Fibroblast of skin of left quadriceps (primary cell): ENCODE measurements at places on chromosomes 1 and 21.

GRCh38 chr1:236489710-236490377 is 33.9 kb upstream of the LGALS8 start:
- no peak for DNase-seq

DNA sequence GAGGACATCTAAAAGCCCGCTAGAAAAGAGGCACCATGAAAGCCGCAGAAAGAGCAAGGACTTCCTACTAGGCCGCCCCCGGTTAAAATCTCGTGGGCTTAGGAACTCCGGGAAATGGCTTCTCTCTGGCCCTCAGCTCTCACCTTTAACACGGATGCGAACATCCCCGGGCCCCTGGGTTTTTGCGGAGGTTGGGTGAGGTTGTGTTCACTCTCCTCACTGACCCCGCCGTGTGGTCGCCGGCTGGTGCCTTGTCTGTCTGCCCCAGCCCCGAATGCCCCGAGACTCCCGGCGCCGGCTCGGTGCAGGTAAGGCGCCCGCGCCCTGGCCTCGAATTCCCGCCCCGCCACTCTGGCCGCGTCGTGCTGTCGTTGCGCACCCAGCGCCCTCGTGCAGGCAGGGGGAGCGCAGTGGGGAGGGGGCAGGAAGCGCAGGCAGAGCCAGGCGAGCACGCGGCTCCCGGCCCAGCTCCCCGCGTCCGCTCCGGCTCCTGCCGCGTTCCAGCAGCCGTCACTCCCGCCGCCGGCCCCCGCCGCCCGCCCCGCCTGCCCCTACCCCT is at the start of gene SHISAL2A:
Gene SHISAL2A (plus strand): TSS at position 437 of the 559 bp plus-strand sequence. CDS start 326 bp downstream, outside the sequence.
- DNase-seq = no peak

- no peak for DNase-seq
Observed at GRCh38 chr1:114956570-114956969, 73.1 kb upstream of the TSHB start.

DNA sequence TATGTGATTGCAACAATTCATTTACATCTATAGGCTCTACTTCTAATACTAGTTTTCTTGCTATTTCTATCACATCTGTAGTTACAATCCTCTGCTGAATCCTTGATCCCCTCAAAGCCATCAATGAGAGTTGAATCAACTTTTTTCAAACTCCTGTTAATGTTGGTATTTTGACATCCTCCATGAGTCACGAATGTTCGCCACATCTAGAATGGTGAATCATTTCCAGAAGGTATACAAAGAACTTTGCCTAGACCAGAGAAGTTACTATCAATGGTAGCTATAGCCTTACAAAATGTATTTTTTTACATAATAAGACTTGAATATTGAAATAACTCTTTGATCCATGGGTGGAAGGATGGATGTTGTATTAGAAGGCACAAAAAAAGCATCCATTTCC is 110.0 kb downstream of the AMY1C start:
- no peak for DNase-seq

- no peak for DNase-seq
Observed at GRCh38 chr1:21503706-21504377, 5.4 kb upstream of the ALPL start.
